ENCODE measurements at places on chromosomes 2 and 18.

DNA sequence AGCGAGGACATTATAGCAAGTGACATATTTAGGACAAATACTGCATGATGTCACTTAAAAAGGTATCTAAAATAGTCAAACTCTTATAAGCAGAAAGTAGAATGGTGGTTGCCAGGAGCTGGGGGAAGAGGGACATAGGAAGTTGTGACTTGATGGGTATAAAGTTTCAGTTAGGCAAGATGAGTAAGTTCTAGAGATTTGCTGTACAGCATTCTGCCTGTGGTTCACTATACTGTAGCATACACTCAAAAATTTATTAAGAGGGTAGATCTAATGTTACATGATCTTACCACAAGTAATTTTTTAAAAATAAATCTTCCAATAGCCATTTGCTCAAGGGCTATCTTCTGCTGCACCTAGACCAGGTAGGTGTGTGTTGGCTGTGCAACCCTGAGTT lies 78.1 kb upstream of the NPAS2 start:
- DNase-seq, result no peak

GRCh38 chr2:101442667-101443061 lies 32.2 kb downstream of the RFX8 start:
- DNase-seq, result no peak

GRCh38 chr2:236988690-236989624 lies 96.7 kb upstream of the COPS8 start:
- DNase-seq, result no peak

DNA sequence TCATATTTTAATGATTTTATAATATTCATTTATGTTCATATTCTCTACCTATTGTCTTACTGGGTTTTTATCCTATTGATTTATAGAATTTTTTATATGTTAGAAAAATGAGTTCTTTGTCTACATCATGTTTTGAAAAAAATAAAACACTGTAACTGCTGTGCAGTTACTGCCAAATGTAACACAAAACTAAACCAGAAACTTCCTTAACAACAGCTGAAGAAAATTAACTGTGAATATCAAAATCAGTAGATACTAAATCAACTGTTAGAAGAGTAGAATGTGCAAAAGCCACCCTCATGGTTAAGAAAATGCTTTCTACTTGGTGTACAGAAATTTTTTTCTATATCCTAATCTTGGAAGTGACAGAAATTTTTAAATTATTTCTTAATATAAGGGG lies 69.5 kb downstream of the PTRHD1 start:
- DNase-seq, result no peak

- no peak for DNase-seq
These were observed 58.5 kb downstream of the PTRHD1 start for GRCh38 chr2:24734741-24735140.

GRCh38 chr18:66495844-66496243 lies 108.0 kb downstream of the CDH19 start:
- no peak for DNase-seq

- no peak for DNase-seq
These were observed 40.2 kb downstream of the SLC14A1 start for GRCh38 chr18:45764000-45764686.

DNA sequence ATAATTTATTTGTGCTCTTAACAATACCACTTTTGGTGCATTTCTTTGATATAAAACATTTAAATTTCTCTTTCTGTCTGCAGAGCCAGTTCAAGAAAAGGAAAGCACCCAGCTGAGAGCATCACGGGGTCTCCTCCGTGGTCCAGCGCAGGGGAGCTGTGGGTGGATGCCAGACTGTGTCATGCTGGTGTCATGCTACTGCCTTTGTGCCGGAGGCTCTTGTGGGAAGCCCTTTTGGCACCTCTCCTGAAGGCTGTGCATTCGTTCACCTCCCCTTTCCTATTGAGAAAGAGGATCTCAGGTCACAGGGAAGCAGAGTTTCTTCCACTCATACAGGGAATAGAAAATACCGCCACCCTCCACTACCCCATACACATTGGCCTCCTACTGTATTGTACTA lies 450.4 kb downstream of the GALR1 start:
- no peak for DNase-seq

GRCh38 chr2:176174382-176174823 lies 14.1 kb upstream of the HOXD1 start:
- DNase-seq, result no peak

- no peak for DNase-seq
These were observed 50.6 kb downstream of the MSH6 start for GRCh38 chr2:47833516-47833968.

- DNase-seq, result no peak
These were observed 18.3 kb upstream of the SERPINB3 start for GRCh38 chr18:63679820-63680606.

- DNase-seq, result no peak
These were observed 724 bp downstream of the NMS start for GRCh38 chr2:100470898-100471514.

DNA sequence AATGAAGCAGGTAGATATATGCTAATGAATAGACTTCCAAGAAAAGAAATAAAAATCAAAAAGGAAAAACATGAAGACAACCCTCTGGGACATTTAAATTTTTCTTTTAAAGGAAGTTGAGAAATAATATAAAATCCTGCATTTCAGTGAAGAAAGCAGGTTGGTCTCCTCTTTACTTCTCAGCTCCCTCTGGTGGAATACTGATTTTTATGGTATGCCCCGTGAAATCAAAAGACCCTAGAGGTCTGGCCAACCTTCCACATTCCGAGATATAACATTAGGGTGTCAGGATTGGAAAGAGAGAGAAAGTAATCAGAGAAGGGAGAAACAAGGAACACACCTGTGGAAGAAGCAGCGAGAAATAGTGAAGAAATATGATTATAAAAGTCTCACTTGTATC lies 72.7 kb downstream of the DNER start:
- no peak for DNase-seq

DNA sequence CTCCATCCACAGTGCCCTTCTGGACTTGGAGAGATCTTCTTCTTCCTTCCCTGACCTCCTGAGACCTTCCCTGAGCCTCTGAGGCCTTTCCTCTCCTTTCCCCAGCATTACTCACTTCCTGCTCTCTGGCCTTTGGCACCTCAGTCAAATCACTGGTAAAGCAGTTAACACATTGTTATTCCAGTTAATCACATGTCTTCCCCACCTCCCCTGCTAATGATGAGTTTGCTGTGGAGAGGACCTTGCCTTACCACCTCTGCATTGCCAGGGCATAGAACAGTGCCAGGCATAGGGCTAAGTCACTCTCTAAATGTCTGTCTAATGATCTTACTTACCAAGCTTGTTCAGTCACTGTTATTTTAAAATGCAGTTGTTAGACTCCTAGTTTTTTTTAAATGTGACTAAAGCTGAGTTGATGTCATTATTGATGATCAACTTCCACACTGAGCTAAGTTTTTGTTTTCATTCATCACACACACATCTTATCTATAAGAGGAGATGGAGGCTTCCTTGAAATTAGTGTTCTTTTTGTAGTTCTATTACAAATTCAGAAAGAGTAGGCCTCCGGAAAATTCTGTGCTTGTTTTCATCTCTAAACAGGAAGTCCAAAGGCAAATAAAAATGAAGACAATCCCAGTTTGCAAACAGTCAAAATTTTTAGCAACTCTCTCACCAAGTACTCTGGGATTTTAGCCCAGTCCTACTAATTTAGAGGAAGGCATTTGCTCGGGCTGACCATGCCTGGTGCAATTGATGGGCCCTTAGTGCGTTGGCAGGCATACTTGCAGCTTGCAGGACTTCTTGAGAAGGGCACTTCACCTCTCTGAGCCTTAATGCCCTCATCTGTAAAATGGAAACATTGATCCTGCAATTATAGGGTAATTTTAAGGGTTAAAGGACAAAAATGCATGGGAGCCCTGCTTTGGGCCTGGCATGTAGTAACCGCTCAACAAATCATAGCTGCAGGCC lies 113.7 kb upstream of the SPRED2 start:
- DNase-seq, result no peak

GRCh38 chr2:197405582-197405981 lies 29.2 kb downstream of the SF3B1 start:
- no peak for DNase-seq

DNA sequence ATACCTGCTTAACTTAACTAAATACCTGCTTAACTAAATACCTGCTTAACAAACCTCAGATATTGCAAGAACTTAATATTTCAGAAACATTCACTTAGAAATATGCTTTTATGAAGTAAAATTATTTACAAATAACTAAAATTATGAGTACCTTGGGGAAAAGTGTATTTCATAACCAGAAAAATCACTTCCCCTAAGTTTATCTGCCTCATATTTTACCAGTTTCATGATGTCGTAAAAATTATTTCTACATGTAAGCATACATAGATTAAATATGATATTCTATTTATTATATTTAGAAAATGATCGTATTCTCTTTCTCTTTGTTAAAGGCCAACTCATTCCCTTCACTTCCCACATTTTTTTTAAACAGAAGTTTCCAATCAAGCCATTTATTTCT lies 41.5 kb upstream of the DSC1 start:
- DNase-seq, result no peak

GRCh38 chr2:37733251-37733650 lies 61.8 kb upstream of the CDC42EP3 start:
- no peak for DNase-seq

GRCh38 chr2:156110890-156111289 lies 221.6 kb downstream of the NR4A2 start:
- no peak for DNase-seq

DNA sequence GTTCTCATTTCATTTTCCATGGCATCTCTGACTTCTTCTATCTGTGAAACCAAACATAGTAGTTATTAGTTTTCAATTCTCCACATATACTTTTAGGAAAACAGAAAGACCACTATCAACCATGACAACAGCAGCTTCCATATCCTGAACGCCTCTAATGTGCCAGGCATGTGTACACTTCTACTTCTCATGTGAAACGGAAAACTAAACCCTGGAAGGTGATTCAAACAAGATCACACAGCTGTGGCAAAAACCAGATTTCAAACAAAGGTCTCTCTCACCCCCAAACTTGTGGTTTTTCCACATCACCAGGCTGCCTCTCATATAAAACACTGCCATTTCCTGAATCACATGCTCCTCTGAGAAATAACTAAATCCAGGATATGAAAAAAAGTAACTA lies 41.8 kb downstream of the PTCD3 start:
- no peak for DNase-seq

GRCh38 chr2:201118121-201118960 lies 2.4 kb downstream of the CFLAR start:
- DNase-seq, result peak; percentile 39

DNA sequence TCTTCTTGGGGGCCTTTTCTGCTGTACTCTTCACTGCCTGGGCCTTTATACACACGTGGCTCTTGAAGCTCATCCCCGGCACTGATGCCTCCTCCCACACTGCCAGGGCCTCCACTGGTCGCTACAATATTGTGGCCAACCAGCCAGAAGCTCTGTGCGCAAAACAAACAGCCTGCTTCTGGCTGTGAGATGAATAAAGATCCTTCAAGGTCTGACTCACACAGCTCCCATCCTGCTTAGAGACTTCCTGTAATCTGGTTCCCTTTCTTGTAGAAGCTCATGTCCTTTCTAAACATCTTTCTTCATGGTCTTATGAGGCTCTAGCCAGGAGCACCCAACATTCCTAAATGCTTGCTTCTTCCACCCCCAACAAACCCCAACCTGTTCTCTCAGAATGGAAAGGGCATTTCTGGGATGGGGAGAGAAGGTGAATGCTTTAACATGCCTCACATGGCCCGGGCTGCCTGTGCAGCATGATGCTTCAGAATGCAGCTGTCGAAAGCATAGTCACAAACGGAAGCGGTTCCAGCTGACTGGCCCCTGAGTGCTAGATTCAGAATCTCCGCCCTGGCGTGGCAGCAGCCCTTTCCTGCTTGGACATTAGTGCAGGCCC lies 24.6 kb downstream of the NRP2 start:
- no peak for DNase-seq

DNA sequence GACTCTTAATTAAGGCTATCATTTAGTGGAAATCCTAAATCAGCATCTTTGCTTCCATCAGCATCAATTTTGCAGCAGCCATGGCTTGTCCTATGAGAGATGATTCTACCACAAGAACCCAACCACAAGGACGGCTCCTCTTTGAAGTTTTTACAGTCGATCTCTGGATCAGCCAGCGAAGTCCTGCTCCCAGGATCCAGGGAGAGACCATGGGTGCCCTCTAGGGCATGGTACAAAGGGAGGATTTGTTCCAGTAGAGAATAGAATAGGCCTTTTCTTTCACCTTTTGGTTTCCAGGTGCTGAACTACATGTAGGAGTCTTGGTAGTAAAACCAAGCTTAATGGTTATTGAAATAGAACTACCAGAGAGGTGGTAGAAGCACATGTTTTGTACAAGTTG lies 52.7 kb downstream of the TMEM200C start:
- DNase-seq, result no peak
